Progenitor cell of endocrine pancreas (in vitro differentiated cells): ENCODE measurements at places on chromosomes 12 and 14. TPM values are rescaled to one million over a fixed set of nuclear protein-coding genes. Genes with fewer than 3 reads are reported as not detected.

FAM181A gene
- not detected in 2 replicates for total RNA-seq

NRXN3 gene
- 22.1 and 23.5 TPM in 2 replicates for total RNA-seq

DNA sequence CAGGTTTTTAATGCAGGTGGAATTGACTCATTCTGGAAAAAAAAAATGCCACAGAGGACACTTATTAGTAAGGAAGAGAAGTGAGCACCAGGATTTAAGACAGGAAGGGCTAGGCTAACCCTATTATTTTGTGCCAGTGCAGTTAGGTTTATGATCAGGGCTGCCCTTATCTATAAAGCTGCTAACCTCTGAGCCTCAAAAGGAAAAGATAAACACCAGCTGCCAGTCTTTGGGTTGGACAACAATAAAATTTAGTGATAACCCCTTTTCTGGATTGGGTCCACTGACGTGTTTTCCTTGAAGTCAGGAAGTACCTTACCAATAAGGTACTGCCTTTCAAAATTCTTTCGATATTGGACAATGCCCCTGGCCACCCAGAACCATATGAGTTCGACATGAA lies 128.9 kb downstream of the NUBPL start:
- no peaks in the 10 kb centered on the region for H3K4me1 ChIP-seq
- no peak for DNase-seq
- H3K27ac ChIP-seq = no peak overlapping the region
- H3K27me3 ChIP-seq = no peaks in the 10 kb centered on the region

DNA sequence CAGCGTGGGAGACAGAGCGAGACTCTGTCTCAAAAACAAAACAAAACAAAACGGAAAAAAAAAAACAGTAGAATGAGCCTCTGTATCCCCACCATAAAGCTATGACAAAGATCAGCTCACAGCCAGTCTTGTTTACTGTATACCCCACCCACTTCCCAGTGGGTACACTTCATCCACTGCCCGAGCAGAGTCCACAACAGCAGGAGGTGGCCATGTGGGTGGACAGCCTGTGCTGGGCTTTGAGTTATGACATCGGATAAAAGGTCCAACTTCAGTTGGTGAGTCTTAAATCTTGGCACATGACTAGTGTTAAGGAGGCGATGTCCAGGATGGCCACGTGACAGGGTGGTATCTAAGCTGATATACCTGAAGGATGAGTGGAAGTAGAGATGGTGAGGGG lies 34.8 kb upstream of the MAPKAPK5 start:
- no peak overlapping the region for H3K4me3 ChIP-seq
- H3K4me1 ChIP-seq = no peaks in the 10 kb centered on the region
- H3K27ac ChIP-seq = no peak overlapping the region
- peaks cover 5% of the 10 kb centered on the region for H3K36me3 ChIP-seq
- no peaks in the 10 kb centered on the region for H3K27me3 ChIP-seq

DACT1 gene
- 5.5 and 8.2 TPM in 2 replicates for total RNA-seq

GRCh38 chr12:130634866-130635265 lies 81.2 kb downstream of the RIMBP2 start:
- peaks cover 2% of the 10 kb centered on the region for H3K36me3 ChIP-seq
- H3K4me3 ChIP-seq = no peak overlapping the region
- H3K4me1 ChIP-seq = peaks cover 37% of the 10 kb centered on the region
- no peak for DNase-seq

SLC25A21 gene
- total RNA-seq = 2.5 and 3.1 TPM in 2 replicates

DNA sequence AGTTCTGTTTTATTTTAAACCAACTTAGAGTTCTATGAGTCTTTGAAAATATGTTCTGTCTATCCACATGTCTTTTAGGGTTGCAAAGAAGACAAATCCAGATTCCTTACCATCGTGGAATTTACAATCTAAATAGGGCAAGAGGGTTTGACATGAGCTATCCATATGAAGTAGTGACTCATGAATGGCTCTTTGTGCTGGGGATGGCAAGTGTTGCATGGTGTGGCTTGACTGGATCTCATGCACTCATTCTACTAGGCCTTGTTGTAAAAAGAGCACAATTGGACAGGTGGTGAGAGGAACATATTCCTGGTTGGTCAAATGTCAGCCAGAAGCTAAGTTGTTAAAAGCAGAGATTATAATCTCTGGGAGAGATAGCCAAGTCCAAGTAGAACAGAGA lies 509.1 kb downstream of the DIO2 start:
- H3K4me3 ChIP-seq = no peak overlapping the region
- peaks cover 20% of the 10 kb centered on the region for H3K4me1 ChIP-seq
- H3K27me3 ChIP-seq = peaks cover 4% of the 10 kb centered on the region
- no peak overlapping the region for H3K27ac ChIP-seq

GRCh38 chr12:10891937-10892336 lies 7.9 kb upstream of the PRH1 start:
- H3K36me3 ChIP-seq = peaks cover 7% of the 10 kb centered on the region
- no peak overlapping the region for H3K27ac ChIP-seq
- no peaks in the 10 kb centered on the region for H3K27me3 ChIP-seq

EMP1 gene
- total RNA-seq = 0.31 and 0.47 TPM in 2 replicates

DNA sequence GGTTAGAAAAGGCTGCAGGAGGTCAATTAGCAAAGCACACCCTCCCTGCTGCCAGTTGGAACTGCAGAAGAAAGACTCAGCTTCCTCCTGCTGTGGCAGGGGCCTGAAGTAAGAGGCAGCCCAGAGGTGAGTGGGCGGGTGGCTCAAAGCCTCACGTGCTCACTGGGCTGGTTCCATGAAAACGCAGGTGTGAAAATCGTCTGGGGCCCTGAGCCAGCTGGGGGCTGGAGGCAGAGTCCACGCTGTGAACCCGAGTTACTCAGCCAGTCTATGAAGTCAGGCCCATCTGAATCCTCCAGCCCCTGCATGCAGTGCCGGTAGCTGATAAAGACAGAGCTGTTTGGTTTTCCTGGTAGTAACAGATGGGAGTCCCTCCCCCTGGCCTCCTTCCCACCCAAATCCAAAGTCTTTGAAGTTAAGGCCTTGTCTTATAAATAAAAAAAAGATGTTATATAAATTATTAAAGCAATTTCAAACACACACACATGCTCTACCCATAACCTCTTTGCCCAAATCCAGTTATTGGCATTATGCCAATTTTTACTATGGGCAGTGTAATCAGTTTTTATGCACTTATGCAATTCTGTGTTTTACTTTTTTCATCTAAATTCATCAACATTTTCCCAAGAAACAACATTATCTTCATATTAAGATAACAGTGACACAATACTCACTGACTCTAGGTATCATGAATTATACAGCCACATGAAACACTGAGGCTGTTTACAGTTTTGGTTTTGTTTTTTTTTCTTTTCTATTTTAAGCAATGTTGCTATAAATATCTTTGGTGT lies 57.9 kb upstream of the PNMA1 start:
- H3K27ac ChIP-seq = peak overlapping the region; percentile 85
- H3K4me1 ChIP-seq = peaks cover 24% of the 10 kb centered on the region
- no peak for DNase-seq
- H3K27me3 ChIP-seq = no peaks in the 10 kb centered on the region
- H3K36me3 ChIP-seq = no peaks in the 10 kb centered on the region

VWF gene
- total RNA-seq = 0.10 and 0.22 TPM in 2 replicates

GRCh38 chr14:53882684-53883083 lies 73.9 kb downstream of the BMP4 start:
- H3K36me3 ChIP-seq = peaks cover 1% of the 10 kb centered on the region
- H3K27me3 ChIP-seq = no peaks in the 10 kb centered on the region

DNA sequence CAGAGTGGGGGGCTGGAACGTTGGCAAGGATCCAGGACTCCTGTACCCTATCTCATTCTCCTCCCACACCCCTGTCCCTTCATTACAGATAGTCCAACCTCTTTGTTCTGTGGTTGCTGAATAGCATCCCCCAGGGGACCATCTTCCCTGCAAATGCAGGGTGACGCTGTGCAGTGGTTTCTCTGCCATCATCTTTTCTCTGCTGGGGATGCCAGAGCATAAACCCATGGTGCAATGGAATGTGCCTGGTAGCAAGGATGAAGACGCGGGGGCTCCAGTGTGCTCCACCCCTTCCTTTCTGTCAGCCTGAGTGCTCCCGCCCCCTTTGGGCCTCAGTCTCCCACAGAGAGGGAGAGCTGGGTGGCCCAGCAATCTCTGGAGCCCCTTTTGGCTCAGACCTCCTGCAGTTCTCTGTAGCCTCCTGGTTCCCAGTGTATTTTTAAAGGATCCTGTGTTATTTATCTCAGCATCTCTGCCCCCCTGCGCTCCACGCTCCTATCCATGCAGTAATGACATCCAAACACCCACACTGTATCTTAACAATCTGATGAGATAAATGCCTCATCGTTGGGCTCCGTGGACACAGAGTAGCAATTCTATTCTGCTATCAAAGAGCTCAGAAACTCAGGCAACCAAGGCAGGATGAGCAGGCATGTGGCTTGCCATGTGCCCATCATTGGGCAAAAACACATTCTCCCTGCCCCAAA lies 212.8 kb downstream of the CACNA1C start:
- peaks cover 14% of the 10 kb centered on the region for H3K27me3 ChIP-seq
- H3K36me3 ChIP-seq = no peaks in the 10 kb centered on the region
- H3K4me3 ChIP-seq = no peak overlapping the region
- H3K4me1 ChIP-seq = peaks cover 11% of the 10 kb centered on the region

DPPA3 gene
- total RNA-seq = not detected in 2 replicates

DNA sequence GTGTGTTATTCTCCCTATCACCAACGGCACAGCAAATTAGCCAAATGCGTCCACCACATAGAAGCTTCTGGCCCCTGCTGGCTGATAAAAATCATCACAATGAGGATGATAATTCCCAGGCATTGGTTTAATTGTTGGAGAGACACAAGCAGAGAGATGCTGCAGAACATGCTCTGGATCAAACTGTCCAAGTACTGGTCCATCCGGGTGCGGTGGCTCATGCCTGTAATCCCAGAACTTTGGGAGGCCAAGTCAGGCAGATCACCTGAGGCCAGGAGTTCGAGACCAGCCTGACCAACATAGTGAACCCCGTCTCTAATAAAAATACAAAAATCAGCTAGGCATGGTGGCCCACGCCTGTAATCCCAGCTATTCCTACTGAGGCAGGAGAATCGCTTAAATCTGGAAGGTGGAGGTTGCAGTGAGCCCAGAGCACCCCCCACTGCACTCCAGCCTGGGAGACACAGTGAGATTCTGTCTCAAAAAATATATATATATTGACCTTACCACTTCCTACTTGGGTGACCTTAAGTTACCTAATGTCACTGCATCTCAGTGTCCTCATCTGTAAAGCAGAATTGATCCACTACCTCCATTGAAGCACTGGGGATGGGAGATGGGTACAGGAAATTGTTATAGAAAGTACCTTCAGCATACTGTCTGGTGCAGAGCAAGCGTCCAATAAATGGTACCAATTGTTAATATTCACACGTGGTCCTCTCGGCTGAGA lies 83.7 kb upstream of the EGLN3 start:
- no peak overlapping the region for H3K27ac ChIP-seq
- no peak overlapping the region for H3K4me3 ChIP-seq
- no peaks in the 10 kb centered on the region for H3K27me3 ChIP-seq
- H3K4me1 ChIP-seq = peaks cover 13% of the 10 kb centered on the region

SLCO1C1 gene
- total RNA-seq = 2.1 and 2.5 TPM in 2 replicates

- H3K4me1 ChIP-seq = peaks cover 20% of the 10 kb centered on the region
- H3K4me3 ChIP-seq = no peak overlapping the region
- H3K27ac ChIP-seq = no peak overlapping the region
- H3K36me3 ChIP-seq = no peaks in the 10 kb centered on the region
- DNase-seq = no peak
Observed at GRCh38 chr14:74978416-74978947, 23.1 kb upstream of the PGF start.

- no peak overlapping the region for H3K4me3 ChIP-seq
- no peaks in the 10 kb centered on the region for H3K27me3 ChIP-seq
- H3K27ac ChIP-seq = no peak overlapping the region
- no peaks in the 10 kb centered on the region for H3K36me3 ChIP-seq
Observed at GRCh38 chr12:99004799-99005466, 359.8 kb downstream of the APAF1 start.

OR4Q3 gene
- not detected in 2 replicates for total RNA-seq

GRCh38 chr12:124832856-124833255 lies 30.8 kb downstream of the SCARB1 start:
- no peak overlapping the region for H3K27ac ChIP-seq
- no peak for DNase-seq
- peaks cover 25% of the 10 kb centered on the region for H3K4me1 ChIP-seq
- no peaks in the 10 kb centered on the region for H3K36me3 ChIP-seq

DNA sequence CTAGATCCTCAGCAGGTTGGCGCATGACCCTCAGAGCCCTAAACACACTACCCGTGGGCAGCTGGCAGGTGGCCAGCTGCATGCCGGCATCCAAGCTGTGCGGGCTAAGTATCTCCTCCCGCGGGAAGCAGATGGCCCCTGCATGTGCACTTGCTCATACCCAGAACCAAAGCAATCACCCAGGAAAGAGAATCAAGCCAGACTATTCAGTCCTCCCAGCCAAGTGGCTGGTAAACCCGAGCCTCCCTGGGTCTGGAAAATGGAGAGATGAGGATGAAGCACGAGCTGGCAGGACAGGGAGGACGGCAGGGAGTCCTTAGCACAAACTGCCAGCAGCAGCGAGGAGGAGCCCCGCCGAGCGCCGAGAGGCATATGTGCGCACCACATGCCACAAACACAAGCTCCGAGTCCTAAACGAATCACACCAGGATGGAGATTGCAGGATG lies 139.7 kb downstream of the RIMBP2 start:
- H3K4me1 ChIP-seq = no peaks in the 10 kb centered on the region
- H3K36me3 ChIP-seq = no peaks in the 10 kb centered on the region
- no peak for DNase-seq
- H3K4me3 ChIP-seq = no peak overlapping the region
- peak overlapping the region; percentile 39 for H3K27ac ChIP-seq
- peaks cover 20% of the 10 kb centered on the region for H3K27me3 ChIP-seq

COL2A1 gene
- 424 and 446 TPM in 2 replicates for total RNA-seq

GRCh38 chr12:41189395-41190251 lies 1.5 kb downstream of the PDZRN4 start:
- H3K36me3 ChIP-seq = no peaks in the 10 kb centered on the region
- DNase-seq = no peak
- H3K27me3 ChIP-seq = peaks cover 50% of the 10 kb centered on the region
- H3K4me3 ChIP-seq = peak overlapping the region; percentile 57
- H3K27ac ChIP-seq = no peak overlapping the region
